ENCODE measurements at places on chromosomes 6 and 20.

DNA sequence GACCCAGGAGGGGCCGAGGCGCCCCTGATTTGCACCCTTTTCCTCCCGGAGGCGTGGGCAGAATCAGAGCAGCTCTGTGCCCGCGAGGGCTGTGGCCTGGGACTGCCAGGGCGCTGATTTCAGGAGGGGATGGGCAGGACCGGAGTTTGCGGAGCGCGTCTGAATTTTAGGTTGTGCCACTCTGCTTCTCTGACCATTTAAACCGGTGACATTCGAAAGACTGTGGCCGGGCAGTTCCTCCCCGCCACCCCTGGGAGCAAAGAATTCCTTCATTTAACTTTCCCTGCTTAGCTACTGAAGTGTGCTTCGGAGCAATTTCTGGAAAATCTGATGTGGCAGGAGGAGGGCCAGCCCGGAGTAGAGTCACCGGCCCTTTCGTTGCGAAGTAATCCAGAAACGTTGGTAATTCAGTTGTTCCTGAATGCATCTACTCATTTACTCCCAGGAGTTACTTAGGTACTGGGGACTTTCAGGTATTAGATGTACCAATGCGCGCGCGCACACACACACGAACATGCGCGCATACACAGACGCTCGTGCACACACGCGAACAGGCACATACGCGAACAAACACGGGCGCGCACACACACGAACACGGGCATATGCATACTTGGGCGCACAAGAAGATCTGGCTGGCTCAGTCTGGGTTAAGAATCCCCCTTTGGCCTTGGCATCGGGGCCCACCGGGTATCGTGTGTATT, 568 bp downstream of the CCDC170 start:
- DNase-seq: no peak

DNA sequence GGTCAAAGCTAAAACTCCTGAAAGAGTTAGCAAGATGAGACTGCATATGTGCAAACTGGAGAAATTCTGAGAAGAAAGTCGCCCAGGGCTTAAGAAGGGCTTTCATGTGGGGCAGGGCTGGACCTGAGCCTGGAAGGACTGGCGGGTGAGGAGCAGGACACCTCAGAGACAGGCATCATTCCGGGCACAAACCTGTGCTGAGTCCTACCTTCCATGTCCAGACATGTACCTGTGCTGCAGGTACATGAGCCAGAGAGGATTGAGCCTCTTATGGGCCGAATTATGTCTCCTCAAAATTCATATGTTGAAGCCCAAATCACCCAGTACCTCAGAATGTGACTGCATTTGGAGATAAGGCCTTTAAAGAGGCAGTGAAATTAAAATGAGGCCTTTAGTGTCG, 171.0 kb downstream of the QRSL1 start:
- DNase-seq: no peak

GRCh38 chr6:117547688-117548621, 54.4 kb downstream of the GOPC start:
- DNase-seq: no peak

DNA sequence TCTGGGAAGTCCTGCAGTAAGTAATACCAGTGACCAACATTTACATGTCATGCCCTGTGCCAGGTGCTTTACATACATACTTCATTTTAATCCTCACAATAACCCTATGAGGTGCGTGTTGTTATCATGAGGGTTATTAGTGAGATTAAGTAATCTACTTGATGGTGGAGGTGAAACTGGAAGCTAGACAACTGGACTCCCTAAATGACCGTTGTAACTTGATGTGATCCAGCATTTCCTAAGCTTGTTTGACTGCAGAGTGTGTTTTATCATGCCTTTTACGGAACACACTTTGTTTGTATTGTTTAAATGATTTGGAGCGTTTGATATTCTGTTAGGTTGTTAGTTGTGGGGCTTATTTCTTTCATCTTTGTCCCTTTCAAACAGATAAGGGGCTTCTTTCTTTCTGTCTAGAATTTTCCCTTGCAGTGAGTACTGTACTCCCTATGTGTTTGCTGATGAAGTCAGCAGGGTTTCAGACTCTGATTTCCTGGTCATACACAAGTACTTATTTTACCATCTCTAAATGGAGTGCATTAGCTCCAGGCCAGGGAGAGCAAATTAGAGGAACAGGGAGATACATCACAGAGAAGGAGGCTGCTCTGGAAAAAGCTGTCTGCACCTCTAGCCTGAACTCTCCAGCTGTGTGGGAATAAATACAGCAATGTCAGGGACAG, 29.7 kb downstream of the CHMP4B start:
- DNase-seq: no peak
